ENCODE measurements at places on chromosomes 1 and 21. TPM values are rescaled to one million over a fixed set of nuclear protein-coding genes. Genes with fewer than 3 reads are reported as not detected.

Gene RGS1
- 1.3 TPM for polyA plus RNA-seq

Gene OVAAL
- polyA plus RNA-seq: not detected

Gene NT5C1A
- polyA plus RNA-seq: 0.27 TPM

Gene SGIP1
- 17.4 TPM for polyA plus RNA-seq

Gene VHLL
- not detected for polyA plus RNA-seq

Gene MARK1
- 10.4 TPM for polyA plus RNA-seq

Gene RNU1-3
- polyA plus RNA-seq: not detected

Gene CLDN17
- not detected for polyA plus RNA-seq

Gene FABP3
- 63.2 TPM for polyA plus RNA-seq

Gene CNIH3
- 9.5 TPM for polyA plus RNA-seq

Gene ZDHHC18
- 22.9 TPM for polyA plus RNA-seq

Gene CFHR3
- polyA plus RNA-seq: 0.24 TPM

Gene KIF17
- polyA plus RNA-seq: 4.0 TPM

Gene EPHA10
- polyA plus RNA-seq: 0.12 TPM

Gene TNFRSF14
- 21.0 TPM for polyA plus RNA-seq

All from renal pelvis (tissue), 12 donors.